ENCODE measurements at places on chromosomes 3 and 15.

- no peak for DNase-seq
Observed at GRCh38 chr15:25741256-25741580, 121.9 kb downstream of the ATP10A start.

DNA sequence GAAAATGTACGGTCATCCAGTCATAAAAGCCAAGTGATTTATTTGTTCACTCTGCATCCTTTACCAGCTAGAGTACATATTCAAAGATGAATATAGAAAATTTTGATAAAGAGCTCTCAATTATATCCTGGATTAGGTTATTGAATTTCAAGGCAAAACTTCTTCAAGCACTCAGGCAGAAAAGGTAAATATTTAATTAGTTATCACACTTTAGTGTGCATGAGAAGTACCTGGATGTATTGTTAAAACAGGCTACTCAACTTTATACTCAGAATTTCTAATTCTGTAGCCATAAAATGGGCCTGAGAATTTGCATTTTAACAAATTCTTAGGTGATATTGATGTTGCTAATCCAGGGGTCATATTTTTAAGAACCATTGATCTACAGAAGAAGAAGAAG is 45.3 kb downstream of the ILDR1 start:
- DNase-seq, result no peak

GRCh38 chr15:77305953-77306352 is 114.0 kb downstream of the PEAK1 start:
- no peak for DNase-seq

- DNase-seq, result no peak
Observed at GRCh38 chr3:69944931-69945493, 54.5 kb upstream of the SAMMSON start.

- no peak for DNase-seq
Observed at GRCh38 chr3:50523279-50523811, 19.9 kb upstream of the CACNA2D2 start.
